Erythroblast (primary cell): ENCODE measurements at places on chromosomes 3 and 15.

- DNase-seq = no peak
Observed at GRCh38 chr3:122067214-122067550, 12.0 kb downstream of the CD86 start.

DNA sequence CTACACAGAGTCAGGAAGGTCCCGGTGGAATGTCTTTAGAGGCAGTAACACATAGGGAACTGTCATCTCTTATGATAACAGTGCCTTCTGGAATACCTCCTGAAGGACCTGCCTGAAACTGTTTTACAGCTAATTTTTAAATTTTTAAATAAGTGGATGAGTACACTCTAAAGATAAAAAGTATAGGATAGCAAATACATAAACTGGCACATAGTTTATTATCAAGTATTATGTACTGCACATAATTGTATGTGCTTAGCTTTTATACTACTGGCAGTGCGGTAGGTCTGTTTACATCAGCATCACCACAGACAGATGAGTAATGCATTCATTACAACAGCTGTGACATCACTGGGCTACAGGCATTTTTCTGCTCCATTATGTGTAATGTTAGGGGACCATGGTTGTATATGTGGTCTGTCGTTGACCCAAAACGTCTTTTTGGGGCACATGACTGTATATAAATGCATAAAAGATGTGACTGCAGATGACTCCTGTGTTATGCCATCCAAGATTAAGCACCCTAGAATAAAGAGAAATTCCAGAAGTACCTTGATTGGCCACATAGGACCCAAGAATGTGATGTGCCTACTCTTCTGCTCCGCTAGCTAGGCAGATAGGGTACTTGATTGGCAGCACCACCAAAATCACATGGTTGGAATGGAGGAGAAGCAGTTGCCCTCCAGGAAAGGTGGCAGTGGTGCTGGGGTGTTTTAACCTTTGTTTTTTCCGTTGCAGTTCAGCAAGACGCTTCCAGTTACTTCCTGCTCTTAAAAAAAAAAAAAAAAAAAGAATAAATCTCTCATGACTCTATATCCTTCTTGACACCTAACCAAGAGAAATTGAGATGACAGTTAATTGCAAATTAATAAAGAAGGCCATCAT is 3.3 kb downstream of the VPS8 start:
- DNase-seq = peak; percentile 36

DNA sequence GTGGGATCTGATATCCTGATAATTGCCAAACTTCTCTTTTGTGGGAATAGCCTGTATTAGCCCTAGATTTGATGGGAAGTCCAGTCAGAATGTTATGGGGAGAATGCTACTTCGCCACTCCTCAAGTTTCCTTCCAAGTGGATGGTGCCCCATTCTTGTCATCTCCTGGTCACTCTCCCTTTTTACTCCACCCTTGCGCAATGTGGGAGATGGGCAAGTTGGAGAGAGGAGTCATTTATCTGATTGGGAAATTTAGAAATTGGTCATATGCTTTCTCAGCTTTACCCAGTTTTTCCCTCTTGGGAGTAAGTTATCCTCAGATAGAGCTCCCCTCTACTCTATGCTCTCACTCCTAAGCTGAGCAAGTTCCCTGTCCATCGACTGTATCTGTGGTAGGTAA is 14.4 kb downstream of the FANCD2OS start:
- no peak for DNase-seq

- DNase-seq = no peak
Observed at GRCh38 chr3:144921710-144922109, 950.1 kb downstream of the DIPK2A start.

- no peak for DNase-seq
Observed at GRCh38 chr3:15204005-15204404, 2.0 kb upstream of the CAPN7 start.

DNA sequence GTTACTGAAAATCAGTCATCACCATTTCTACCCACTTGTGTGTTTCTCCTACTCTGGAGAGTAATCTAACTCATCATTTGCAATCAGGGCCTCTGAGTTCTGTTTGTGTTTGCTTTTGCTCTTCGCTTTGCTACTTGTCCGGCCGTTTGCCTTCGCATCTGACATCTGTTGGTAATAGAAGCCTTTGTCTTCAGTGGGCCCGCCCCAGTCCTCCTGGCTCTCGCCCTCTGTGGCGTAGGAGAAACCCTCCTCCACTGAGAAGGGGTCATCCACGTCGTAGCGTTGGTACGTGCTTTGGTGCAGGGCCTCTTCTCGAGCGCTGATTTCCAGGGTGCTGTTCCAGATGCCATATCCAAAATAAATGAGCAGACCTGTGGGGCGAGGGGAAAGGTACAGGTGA is 48.3 kb downstream of the CLDN11 start:
- DNase-seq = no peak

- no peak for DNase-seq
Observed at GRCh38 chr3:30268288-30268687, 338.1 kb upstream of the TGFBR2 start.

DNA sequence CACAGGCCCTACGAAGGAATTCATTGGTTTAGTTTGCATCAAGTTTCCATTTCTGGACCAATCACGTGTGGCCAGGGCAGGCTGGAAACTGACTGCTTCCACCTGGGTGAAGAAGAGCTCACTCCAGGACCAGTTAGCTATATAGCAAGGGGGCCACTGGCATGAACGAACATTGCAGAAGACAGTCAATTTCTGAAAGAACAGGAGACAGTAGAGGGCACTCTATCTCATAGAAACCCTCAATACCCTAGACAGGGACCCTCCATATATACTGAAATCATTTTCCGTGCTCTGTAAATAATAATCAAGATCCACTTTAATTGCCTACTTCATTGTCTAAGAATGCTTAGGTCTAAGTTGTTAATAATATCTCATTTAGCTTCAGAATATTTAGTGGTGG is 215.6 kb downstream of the CADPS start:
- no peak for DNase-seq

DNA sequence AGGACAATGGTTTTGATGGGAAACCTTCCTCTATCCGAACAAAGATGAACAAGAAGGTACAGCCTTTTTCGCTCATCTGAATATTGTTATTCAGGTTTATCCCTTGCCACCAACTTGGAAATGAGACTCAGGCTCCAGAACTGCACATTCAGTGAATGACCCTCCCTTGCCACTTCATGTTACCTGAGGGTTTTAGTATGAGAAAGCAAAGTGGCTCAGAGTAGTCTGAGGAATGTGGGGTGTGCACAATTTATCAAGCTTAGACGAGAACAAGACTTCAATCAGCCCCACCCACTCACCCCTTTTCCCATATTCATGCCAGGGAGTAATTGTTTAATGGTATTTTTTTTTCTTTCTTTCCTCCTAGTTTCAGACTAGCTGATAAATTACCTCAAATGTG is 265.3 kb upstream of the POU1F1 start:
- DNase-seq = no peak

DNA sequence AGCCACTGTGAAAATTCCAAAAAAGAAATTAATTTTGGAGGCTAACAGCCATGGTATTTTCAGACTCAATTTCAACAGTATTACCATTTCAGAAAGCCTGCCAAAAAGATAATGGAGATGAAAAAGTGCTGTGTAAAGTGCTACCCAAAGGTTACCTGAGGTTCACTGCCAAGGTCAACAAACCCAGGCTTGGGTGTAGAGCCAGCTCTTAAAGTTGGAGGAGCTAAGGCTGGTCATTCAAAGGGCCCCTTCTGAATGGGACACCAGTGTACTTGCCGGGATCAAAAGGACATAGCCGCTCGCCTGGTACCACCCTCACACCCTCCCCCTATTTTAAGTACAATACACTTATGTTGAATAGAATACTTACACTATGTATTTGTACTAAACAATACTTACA is 64.5 kb downstream of the ETV5 start:
- DNase-seq = no peak

DNA sequence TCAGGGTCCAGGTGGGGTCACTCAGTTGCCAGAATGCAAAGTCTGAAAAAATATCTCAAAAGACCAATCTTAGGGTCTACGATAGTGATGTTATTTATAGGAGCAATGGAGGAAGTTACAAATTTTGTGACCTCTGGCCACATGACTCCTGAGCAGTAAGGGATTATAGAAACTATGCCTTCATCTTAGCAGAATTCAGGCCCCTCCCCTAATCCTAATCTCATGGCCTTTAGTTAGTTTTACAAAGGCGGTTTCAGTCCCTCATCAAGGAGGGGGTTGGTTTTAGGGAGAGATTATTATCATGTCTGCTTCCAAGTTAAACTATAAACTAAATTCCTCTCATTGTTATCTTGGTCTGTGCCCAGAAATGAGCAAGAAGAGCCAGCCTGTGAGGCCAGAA is 5.9 kb upstream of the DCP1A start:
- DNase-seq = peak; percentile 35

DNA sequence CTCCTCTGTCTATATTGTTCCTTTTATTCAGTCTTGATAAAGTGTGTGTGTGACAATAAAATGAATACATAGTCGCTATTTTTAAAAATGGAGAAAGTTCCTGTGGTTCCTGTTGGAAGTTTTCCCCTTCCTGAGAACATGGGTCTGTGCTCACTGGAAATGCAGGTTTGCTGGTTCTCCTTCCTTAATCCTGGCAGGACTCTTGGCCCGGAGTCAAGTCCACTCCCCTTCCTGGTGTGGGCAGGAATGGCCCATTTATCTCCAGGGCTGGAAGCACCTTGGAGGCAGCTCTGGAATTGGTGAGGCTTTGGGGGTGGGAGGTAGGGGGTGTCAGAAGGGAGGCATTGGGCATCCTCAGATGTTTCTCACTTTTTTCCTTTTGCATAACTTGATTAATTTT is 30.1 kb downstream of the FOXL2 start:
- no peak for DNase-seq

DNA sequence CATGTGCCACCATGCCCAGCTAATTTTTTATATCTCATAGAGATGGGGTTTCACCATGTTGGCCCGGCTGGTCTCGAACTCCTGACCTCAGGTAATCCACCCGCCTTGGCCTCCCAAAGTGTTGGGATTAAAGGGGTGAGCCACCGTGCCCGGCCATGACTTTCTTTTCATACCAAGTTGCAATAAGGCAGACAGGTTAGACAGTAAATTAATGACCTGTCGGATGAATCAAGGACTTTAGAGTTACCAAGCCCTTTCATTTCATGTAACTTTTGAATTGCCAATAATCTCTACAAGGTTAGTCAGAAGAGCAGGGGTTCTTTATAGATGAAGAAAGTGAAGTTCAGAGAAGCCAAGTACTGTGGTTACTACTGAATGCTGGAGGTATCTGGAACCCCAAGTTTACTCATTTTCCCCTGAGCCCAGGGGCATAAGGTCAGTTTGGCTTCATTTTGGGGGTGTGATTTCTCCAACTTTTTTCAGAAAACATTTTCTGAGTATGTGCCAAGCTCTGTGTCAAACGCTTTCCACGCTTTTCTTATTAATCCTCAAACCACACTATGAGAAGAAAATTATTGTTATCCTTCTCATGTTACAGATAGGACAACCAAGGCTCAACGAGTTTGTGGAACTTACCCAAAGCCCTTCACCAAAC is 11.9 kb downstream of the PRICKLE2 start:
- DNase-seq = no peak

DNA sequence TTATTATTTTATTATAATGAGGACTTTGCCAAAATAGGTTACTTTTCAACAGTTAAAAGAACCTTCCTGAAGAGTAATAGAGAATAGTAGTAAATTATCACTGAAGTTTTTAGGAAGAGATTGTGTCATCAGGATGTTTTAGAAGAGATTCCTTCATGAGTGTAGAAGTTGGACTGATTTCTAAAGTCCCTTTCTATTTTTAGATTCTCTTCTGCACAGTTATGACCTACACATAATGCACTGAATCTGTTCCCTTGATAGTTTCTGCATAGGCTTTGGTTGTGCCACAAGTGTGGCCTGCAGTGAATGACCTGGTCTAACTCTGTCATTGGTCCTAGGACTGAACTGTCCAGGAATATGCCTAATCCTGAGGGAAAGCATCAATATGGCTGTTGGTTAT is 23.9 kb downstream of the SLC35A5 start:
- DNase-seq = no peak

DNA sequence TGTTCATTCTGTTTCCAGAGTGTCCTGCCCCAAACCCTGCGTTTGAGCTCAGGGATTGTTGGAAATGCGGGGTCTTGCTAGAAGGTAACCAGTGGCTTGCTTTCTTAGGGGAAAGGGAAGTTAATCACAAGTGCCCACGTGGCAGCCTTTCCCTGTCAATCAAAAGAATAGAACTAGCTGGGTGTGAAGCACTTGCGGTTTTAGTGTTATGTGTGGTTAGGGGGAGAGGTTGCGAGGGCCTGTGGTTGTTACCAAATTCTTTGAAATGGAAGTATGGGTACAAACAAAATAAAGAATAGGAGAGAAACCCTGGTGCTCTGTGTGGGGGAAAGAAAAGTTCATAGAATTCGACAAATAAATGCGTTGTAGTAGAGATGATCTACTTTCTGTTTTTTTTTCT is 67.6 kb downstream of the FNDC3B start:
- DNase-seq = peak; percentile 48

DNA sequence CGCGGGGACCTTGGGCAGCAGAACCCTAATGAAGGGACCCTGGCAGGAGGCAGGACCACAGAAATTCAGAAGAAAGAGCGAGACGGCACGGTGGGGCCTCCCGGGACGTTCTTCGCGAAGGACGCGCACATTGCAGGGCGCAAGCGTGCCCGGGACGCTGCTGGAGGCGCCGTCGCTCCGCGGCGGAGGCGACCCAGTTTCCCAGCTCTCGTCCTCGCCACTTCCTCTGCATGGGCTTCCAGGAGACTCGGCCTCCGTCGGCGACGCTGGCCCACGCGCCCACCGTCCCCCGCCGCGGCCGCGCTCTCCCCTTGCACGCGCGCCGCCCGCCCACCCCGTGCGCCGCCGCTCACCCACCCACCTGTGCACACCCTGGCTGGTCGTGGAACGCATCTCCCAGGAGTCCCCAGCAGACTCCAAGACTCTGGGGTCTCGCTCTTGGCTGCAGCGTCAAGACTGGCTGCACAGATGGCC is 31.8 kb upstream of the SMAD3 start:
- no peak for DNase-seq

- DNase-seq = peak; percentile 61
Observed at GRCh38 chr3:196942915-196943277, 568 bp upstream of the NCBP2 start.

- no peak for DNase-seq
Observed at GRCh38 chr15:25374143-25374542, 64.7 kb downstream of the UBE3A start.

DNA sequence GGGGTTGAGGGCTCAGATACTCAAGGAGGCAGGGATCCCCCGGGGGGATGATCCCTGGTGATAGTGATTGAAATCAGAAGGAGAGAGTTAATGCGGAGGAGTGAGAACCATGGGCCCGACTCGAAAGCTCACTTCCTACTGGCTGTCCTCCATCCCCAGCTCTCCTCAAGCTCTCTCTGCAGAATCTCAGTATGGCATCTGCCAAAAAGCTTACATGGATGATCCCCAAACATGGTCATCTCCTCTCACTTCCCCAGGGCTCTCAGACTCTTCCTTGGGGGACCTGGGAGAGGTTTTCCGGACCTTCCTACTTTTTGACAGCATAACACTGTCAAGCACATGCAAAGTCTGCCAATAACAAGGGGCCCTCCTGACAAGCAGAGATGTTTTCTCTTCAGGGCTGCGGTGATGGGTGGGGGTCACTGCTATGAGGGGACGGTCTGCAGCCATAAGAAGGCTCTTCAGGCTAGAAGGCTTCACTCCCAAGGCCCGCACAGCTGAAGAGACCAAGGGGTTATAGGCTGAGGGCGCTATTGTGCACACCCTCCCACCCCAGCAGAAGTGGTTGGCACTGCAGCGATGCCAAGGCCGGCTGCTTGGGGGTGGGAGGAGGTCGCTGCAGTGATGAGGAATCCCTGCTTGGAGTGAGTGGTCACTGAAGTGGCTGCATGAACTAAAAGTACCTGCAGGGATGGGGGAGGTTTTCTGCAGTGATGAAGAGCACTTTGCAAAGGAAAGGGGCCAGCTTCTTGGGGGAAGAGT is 828 bp upstream of the VWA5B2 start:
- DNase-seq = no peak

- no peak for DNase-seq
Observed at GRCh38 chr3:194364652-194365434, 4.7 kb downstream of the LRRC15 start.
